ENCODE measurements at places on chromosomes 11 and 22. TPM values are rescaled to one million over a fixed set of nuclear protein-coding genes. Genes with fewer than 3 reads are reported as not detected.

DNA sequence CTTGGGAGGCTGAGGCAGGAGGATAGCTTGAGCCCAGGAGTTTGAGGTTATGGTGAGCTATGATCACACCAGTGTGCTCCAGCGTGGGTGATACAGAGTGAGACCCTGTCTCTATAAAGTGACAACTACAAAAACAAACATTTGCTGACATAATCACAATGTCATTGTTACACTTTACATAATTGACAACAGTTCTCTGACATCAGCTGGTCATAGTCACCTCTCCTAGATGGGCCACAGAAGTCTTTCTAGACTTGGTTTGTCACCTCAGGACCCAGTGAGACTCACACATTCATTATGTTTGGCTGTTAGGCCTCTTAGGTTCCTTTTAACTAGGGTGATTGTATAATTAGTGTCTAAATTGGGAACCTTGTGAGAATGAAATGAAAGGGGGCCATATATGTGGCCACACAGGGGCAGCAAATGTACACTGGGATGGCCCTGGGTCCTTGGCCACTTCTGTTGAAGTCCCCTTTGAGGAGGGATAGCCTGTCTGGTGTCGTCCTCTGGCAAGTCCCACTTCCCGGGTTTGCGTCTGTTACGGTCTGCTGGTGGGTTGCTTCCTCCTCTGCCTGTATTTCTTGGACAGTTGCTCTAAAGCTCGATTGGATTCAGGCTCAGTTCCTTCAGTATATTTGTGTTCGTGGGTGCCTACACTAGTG is 5.8 kb upstream of the PPIL2 start:
- H3K4me1 ChIP-seq, result peaks cover 19% of the 10 kb centered on the region
- no peaks in the 10 kb centered on the region for H3K27me3 ChIP-seq
- no peak for DNase-seq

GRCh38 chr11:45852018-45852711 is 4.9 kb downstream of the CRY2 start:
- peak overlapping the region; percentile 19 for H3K27ac ChIP-seq
- no peak for DNase-seq
- no peaks in the 10 kb centered on the region for H3K27me3 ChIP-seq
- peak overlapping the region; percentile 35 for H3K4me3 ChIP-seq

- peaks cover 8% of the 10 kb centered on the region for H3K27me3 ChIP-seq
- DNase-seq, result no peak
- no peaks in the 10 kb centered on the region for H3K36me3 ChIP-seq
- H3K4me1 ChIP-seq, result no peaks in the 10 kb centered on the region
Measured at GRCh38 chr22:25182131-25183110, 17.2 kb upstream of the CRYBB3 start.

SPI1 gene
- polyA plus RNA-seq, result 74.6 TPM

Measured in naive B cell (primary cell).